G401 (cell line): ENCODE measurements at places on chromosomes 3 and 15.

DNA sequence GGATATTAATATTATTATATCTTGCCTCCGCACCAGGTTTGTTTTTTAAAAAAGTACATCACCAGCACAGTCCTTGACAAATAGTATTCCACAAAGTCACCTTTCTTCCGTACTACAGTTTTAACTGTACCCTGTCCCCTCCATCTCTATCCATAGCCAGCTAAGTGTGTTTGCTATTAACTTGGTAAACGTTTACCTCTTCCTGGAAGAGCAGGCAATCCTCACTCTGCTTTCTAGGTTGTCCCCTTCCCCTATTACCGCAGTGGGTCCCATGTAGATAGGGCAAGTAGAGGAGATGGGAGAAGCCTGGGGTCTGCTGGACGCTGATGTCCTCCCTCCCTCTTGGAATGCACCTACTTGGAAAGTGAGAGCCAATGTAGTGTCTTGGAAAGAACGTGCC, 83.9 kb upstream of the ETV5 start:
- no peak for DNase-seq

- DNase-seq, result no peak
These were observed 58.0 kb downstream of the EFCAB12 start for GRCh38 chr3:129370248-129370964.

DNA sequence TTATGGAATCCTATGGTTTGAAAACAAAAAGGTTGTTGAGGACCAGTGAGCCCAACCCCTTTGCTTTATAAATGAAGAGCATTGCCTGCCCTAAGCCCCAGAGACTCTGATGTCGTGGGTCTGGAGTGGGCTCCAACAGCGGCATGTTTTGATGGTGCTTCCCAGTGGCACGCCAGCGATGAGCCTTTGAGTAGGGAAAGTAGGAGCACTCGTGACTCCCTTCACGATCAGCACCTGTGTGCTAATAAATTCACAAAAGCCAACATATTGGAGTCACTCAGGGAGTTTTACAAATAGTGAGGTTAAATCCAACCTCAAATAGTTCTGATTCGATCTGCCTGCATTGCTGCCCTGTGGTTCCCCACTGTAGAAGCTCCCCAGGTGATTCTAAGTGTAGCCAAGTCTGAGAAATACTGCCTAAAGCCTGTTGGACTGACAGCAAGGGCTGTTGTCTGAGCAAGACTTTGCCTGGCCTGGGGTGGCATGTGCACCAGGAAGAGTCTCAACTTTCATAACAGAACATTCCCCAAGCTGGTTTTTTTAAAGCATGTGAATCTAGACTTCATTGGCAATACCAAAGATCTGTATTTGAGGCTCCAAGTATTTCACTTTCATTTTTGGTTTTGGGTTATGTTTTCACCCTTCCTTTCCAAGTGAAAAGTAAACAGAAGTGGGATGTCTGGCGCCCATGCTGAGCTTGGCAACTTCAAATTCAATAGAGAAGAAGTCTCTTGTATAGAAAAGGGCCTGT, 9.9 kb downstream of the CCR5 start:
- DNase-seq, result no peak

GRCh38 chr3:126326629-126327028, 30.6 kb downstream of the KLF15 start:
- no peak for DNase-seq
